PC-3 (cell line): ENCODE measurements at places on chromosomes 13 and 19. TPM values are rescaled to one million over a fixed set of nuclear protein-coding genes. Genes with fewer than 3 reads are reported as not detected.

The DBP gene
- 9.0 and 12.2 TPM in 2 replicates for total RNA-seq

The GATAD2A gene
- 104 and 143 TPM in 2 replicates for total RNA-seq

DNA sequence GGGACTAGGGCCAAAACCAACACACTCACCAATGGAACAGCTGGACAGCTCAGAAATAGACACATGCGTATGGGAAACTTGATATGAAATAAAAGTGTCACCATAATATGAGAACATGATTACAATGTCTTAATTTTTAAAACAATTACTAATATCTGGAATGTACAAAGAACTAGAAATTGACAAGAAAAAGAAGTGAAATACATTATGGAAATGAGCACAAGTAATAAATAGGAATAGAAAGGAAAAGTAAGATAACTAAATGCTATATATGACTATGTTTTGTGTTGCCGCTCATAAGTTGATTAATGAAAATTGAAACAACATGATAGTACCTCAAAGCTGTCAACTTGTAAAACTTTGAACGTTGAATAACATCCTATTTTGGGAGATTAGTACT, 801.1 kb downstream of the SLITRK5 start:
- H3K27me3 ChIP-seq: no peaks in the 10 kb centered on the region
- DNase-seq: no peak
- no peaks in the 10 kb centered on the region for H3K36me3 ChIP-seq
- no peak overlapping the region for H3K27ac ChIP-seq
- no peaks in the 10 kb centered on the region for H3K4me1 ChIP-seq

The GPR18 gene
- not detected in 2 replicates for total RNA-seq

The ZNF211 gene
- 9.6 and 10.1 TPM in 2 replicates for total RNA-seq

DNA sequence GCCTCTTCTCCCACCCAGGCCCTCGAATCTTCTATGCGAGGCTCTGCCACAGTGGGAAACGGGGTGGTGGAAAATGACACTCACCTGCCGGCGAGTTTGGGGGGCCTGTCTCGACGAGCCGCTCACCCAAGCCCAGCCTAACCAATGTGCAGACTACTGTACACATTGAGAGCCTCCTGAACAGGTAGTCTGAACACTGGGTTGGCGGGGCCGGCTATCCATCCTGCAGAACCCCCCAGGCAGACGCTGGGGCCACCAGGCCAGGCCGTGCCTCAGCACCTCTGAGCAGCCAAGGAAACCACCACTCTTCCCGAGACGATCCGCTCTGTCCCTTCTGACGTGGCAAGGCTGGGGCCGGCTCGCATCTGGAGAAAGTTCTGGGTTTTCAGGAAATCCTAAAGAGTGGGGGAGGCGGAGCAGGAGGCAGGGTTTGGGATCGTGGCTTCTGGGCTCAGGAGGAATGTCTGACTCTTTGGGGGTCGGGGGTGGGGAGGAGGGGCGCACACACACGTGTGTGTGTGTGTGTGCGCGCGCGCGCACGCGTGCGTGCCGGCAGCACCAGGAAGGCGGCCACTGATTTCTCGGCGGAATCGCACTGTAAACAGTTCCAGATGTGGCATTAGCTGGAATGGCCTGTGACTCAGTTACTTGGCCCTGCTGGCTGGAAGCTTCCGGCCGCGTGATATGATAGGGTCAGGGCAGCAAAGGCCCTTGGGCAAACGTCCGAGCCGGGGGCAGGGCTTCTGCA, 18.5 kb downstream of the TMED1 start:
- peaks cover 8% of the 10 kb centered on the region for H3K4me1 ChIP-seq
- DNase-seq: no peak
- no peak overlapping the region for H3K4me3 ChIP-seq
- no peaks in the 10 kb centered on the region for H3K27me3 ChIP-seq
- H3K36me3 ChIP-seq: peaks cover 16% of the 10 kb centered on the region
- no peak overlapping the region for H3K27ac ChIP-seq

The ACER1 gene
- total RNA-seq: not detected in 2 replicates

The AMER2 gene
- not detected in 2 replicates for total RNA-seq

The TRPC4 gene
- total RNA-seq: 0.22 TPM in 1 of 2 replicates, not detected in the other

GRCh38 chr19:1582201-1582600, 10.5 kb downstream of the MBD3 start:
- H3K4me3 ChIP-seq: no peak overlapping the region
- DNase-seq: no peak
- H3K36me3 ChIP-seq: no peaks in the 10 kb centered on the region

- no peak overlapping the region for H3K27ac ChIP-seq
- no peak overlapping the region for H3K4me3 ChIP-seq
- no peaks in the 10 kb centered on the region for H3K27me3 ChIP-seq
- DNase-seq: no peak
Observed at GRCh38 chr19:3958836-3959765, 11.8 kb downstream of the DAPK3 start.

The MTMR6 gene
- total RNA-seq: 10.5 and 11.6 TPM in 2 replicates

GRCh38 chr19:39448271-39448670, 2.9 kb downstream of the SUPT5H start:
- H3K4me1 ChIP-seq: peaks cover 30% of the 10 kb centered on the region
- DNase-seq: peak; percentile 75
- H3K4me3 ChIP-seq: peak overlapping the region; percentile 93; the same call in 1 of the 2 replicates
- H3K27me3 ChIP-seq: no peaks in the 10 kb centered on the region

The SSC5D gene
- total RNA-seq: 0.17 TPM in 1 of 2 replicates, not detected in the other
